T47D (cell line): ENCODE measurements at places on chromosomes 16 and 17.

DNA sequence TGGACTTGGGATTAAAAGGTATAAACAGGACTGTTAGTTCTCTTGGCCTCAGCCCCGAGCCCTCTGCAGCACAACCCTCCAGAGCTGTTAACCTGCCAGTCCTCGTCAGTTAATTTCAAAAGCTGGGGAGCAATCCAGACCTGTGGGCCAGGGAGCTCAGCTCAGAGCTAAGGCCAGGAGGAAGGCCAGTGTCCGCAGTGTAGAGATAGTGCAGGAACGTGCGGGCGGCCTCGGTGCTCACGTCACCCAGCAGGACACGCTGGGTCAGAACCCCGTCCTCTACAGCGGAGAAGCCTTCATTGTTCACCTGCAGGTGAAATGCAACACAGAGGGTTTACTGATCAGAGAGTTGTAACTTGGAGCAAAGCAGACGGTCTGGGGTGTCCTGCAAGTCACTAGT is 15.4 kb upstream of the NLRC3 start:
- no peak for DNase-seq

DNA sequence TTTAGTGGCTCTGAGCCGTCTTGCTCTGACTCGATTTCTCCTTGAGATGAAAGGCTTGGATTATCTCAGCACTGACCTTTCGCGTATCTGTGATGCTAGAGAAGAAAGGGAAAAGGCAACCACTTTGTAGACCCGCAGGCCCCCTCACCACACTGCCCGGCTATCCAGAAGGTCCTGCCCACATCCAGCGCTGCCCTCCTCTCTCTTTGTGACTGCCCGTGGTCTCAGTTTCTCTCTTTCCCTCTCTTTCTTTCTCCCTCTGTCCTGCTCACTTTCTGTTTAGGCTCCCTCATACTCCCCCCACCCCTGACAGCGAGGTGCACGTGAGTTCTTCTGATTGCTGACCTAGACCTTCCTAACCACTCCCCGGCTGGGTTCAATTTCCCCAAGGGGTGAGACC is 12.8 kb upstream of the TBX21 start:
- DNase-seq = no peak

DNA sequence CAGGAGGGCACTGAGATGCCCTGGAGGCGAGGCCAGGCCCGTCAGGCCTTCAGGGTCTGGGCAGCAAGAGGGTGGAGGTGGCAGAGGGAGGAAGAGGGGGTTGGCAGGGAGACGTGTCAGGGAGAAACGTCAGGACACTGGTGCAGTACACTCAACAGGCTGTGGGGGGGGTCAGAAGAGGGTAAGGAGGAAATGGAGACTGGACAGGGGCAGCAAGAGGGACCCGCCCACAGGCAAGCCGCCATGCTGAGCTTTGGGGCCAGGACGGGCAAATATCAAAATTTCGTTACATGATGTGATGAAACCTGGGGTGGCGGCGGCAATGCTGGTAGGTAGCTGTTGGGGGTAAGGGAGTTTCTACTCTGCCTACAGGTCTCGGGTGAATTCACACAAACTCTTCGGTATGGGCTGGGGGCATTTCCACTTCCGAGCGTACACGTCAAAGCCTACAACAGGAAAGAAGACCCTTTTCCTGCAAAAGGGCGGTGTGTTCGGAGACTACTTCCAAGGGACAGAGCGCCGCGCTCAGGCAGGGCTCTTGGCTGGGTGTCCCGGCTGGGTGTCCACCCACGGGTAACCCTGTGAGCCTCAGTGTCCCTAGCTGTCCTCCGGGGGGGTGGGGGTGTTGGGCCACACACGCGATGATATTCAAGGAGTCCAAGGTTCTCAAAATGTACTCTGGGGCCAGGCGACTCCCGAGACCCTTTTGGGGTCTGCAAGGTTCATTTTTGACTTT is 43.3 kb upstream of the ATP2A3 start:
- DNase-seq = no peak

DNA sequence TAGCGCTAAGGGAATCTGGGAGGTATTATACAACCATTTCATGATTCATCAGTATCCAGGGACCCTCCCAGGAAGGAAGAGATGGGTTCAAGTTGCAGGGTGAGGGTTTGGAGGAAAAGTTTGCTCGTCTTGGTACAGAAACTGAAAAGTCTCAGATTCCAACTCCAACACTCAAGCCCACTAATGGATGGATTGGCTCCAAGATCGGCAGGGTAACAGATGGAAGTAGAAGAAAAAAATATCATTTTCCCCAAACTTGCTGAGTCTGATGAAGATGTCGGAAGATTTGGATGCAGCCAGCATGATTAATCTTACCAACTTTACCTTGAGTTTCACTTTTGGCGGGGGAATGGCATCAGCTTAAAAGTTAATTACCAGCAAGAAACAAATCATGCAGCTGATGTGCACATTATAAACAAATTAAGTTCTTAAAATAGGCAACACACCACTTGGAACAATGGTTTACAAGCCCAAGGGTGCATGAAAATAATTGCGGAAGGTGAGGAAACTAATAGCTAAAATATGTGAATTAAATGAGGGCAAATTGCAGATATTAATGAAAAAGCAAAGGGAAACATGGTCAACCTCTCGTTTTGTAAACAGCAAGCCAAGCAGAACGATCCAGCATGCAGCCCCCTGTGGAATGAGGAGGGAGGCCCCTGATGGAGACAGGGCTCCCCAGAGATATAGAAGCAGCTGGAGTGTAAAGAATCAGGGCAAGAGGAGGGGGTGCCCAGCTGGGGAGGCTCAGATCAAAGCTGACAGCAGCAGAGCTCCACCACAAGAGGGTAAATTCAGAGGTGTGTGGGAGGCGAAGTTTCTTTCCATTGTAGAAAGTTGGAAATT is 44.1 kb upstream of the GRIN2A start:
- no peak for DNase-seq

DNA sequence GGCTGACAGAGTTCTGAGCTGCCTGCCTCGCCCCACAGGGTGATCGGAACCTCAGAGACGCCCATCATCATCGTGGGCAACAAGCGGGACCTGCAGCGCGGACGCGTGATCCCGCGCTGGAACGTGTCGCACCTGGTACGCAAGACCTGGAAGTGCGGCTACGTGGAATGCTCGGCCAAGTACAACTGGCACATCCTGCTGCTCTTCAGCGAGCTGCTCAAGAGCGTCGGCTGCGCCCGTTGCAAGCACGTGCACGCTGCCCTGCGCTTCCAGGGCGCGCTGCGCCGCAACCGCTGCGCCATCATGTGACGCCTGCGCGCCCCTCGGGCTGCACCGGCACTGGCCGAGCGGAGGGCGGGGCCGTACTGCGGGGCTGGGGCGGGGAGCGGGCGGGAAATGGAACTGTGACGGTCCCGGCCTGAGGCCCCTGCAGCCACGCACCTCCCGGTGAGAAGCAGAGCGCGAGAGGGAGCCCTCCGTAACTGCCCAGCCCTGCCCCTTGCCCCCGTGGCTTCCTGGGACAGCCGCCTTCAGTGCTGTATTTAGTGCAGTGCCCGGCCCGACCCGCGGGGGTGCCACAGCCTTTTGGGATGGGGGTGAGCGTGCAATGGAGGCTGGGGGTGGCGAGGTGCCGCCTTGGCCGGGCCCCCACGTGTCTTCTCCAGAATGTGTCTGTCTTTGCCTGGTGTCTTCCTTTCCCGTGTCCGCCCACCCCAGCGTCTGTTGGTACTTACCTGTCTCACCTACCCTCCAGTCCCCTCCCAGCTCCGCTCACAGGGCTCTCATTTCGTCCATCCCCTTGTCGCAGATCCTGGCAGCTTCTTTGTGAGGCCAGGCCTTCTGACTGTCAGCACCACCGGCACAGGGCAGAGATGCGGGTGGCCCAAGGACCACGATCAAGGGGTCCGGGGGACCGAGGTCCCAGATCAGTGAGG is 9.8 kb downstream of the RASL10B start:
- no peak for DNase-seq
